ENCODE measurements at places on chromosomes 7 and 10. TPM values are rescaled to one million over a fixed set of nuclear protein-coding genes. Genes with fewer than 3 reads are reported as not detected.

DNA sequence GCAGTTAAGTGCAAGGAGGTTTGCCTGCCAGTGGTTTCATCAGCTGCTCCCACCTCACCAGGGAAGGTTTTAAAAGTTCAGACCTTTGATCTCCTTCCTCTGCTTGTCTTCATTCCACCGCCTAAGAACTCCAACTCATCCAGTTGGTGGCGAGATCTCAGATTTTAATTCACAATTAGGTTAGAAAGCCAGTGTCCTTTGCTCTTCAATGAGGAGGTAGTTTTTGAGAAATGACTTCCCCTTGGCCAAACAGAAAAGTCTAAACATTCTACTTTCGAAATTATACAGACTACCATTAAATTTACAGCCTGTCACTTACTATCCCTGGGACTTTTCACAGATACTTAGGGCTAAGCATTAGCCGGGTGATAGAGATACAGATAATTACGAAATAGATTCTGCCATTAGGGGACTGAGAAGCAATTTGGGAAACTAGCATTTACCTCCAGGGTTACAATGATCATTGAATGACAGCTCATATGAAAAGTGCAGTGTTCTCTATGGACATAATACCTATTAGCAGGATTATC, 513.4 kb upstream of the GHITM start:
- no peak for DNase-seq

ACBD7 gene
- polyA plus RNA-seq, result 0.94 TPM

GRCh38 chr7:21359163-21359562, 68.7 kb upstream of the SP4 start:
- no peak for DNase-seq

DNA sequence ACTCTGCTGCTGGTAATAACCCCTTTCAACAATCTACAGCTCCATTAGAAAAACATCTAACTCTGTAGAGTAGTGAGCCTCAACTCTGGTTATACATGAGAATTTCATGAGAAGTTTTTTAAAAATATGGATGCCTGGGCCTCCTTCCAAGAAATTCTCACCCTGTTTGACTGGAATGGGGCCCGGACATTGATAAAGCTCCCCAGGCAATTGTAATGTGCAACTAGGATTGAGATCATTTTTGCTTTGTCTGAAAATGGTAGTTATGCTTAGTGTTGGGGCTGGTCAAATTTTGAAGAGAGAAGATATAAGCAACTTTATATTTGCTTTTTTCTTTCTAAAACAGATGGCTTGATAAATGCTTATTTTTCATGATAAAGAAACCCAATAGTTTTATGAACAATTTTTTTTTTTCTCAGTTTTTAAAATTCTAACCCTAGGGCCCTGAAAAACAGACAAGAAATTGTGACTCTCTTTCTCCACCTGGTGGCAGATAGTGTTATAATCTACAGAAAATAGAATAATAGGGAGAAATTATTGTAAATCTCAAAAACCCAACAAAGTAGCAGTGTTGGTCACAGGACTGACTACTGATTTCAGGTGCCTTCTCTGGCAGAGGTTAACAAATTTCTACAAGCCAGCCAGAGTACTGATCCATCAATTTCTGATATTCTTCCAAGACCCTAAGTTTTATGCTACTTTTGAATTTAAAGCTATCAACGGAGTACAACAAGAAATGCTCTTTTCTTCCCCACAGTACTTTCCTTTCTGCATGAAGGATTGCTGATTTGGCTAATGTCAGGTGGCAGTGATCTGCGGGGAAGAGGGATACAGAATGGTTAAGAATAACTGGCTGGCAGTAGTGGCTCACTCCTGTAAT, 174.8 kb downstream of the DKK1 start:
- DNase-seq, result peak; percentile 19

SLC18A3 gene
- polyA plus RNA-seq, result not detected

- peak; percentile 28 for DNase-seq
Observed at GRCh38 chr10:70887804-70888800, at the start of gene PCBD1. Gene PCBD1, minus strand, starts transcription at chr10:70888565. Its CDS starts 32 bp downstream, at chr10:70888533.

DNA sequence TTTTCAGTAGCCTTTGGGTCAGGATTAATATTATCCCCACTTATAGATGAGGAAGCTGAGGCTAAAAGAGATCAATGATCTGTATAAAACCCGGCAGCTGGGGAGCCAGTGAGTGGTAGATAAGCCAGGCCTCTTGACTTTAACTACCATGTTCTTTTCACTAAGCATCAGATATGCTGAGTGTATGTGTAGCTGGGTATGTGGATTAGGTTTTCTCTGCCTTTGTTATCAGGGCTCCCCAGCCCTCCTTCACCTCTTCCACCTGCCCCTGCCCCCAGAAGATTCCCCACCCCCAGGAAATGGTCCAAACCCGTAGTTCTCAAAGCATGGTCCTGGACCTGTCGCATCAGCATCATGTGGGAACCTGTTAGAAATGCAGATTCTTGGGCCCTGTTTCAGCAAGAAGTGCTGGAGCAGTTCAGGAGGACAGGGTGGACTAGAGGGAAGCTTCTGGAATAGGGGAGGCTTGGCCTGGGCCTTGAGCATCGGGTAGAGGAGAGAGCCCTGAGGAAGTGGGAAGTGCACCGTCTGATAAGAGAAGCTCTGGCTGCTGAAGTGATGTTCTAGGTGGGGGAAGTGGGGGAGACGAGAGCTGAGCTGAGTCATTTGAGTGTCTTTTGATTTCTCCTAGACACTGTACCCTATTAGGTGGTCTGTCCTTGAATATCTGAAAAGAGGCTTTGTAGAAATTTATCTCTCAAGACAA, 101.3 kb downstream of the HIF1AN start:
- DNase-seq, result no peak

- no peak for DNase-seq
Observed at GRCh38 chr10:57260175-57260574, 899.1 kb upstream of the ZWINT start.

- no peak for DNase-seq
Observed at GRCh38 chr10:132810141-132810806, 24.3 kb upstream of the NKX6-2 start.

DNA sequence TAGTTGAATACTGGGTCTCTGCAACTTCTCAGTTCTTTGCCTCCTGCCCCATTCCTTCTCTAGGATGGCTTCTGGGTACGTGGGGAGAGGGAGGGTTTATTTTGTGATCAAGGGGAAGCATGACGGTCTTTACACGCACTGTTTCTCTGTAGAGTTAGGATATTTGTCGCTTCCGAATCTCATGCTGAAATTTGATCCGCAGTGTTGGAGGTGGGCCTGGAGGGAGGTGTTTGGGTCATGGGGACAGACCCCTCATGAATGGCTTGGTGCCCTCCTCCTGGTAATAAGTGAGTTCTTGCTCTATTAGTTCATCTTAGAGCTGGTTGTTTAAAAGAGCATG, 311.2 kb downstream of the GALNT17 start:
- no peak for DNase-seq

DNA sequence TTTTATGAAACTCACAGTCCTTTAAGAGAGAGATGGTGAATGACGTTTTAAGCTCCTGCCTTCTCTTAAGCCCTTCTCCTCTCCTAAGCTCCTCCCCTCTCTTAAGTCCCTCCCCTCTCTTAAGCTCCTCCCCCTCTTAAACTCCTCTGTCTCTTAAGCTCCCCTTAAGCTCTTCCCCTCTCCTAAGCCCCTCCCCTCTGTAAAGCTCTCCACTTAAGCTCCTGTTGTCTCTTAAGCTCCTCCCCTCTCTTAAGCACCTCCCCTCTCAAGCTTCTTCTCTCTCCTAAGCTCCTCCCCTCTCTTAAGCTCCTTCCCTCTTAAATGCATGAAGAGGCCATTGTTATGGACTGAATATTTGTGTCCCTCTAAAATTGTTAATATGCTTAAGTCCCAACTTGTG, 1180.6 kb upstream of the AUTS2 start:
- DNase-seq, result no peak

GRCh38 chr10:133002685-133003084, 60.3 kb upstream of the CFAP46 start:
- no peak for DNase-seq

GRCh38 chr10:58837826-58838225, 325.2 kb downstream of the BICC1 start:
- no peak for DNase-seq

- DNase-seq, result no peak
Observed at GRCh38 chr7:12386313-12386740, 17.3 kb downstream of the VWDE start.
